ENCODE measurements at places on chromosomes 1 and 21.

DNA sequence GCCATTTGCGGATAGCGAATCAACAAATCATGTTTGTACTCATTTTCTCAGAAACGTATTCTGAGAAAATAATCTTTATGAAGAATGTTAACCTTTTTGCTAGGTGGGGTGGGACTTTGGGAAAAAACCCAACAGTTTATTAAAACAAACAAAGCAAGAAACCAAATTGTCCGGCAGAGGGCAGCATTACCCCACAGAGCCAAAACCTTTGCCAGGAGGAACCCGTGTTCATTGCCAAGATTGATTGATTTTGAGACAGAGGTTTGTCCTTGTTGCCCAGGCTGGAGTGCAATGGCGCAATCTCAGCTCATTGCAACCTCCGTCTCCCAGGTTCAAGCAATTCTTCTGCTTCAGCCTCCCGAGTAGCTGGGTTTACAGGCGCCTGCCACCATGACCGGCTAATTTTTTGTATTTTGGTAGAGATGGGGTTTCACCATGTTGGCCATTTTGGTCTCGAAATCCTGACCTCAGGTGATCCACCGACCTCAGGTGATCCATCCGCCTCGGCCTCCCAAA is 70.8 kb upstream of the RHOU start:
- peak; percentile 51 for DNase-seq

GRCh38 chr1:6496365-6496721 is 4.9 kb upstream of the PLEKHG5 start:
- DNase-seq, result no peak

DNA sequence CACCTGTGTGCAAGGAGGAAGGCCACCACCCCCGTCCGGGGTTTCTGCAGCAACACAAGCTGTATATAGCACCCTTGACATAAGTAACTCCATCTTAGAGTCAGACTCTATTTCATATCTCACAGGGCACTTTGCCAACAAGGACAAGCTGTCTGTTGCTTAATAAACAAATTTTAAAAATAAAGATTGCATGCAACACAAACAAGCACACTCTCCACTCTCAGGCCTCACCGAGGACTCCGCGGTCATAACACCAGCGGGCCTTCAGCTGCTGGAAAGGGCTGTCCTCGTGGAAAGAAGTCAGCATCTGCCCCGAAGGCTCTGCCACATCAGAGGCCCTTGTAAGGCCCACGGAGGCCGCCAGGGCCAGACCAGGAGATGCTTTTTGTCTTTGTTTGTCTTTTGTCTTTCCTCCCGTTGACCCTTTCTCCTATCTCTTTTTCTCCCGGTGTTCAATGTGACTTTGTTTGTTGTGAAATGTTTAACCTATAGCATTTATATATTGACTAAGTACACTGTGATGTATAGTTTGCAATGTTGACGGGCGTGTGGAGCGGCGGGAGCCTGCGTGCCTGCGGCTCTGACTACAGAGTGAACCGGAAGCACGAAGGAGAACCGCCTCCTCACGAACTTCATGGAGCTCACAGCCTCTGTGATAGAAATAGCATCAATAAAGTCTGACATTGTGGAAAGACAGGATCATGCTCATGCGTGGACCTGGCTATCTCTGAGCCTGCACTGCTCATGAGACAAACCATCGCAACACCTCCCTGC is 24.1 kb downstream of the MEGF6 start:
- peak; percentile 85 for DNase-seq

DNA sequence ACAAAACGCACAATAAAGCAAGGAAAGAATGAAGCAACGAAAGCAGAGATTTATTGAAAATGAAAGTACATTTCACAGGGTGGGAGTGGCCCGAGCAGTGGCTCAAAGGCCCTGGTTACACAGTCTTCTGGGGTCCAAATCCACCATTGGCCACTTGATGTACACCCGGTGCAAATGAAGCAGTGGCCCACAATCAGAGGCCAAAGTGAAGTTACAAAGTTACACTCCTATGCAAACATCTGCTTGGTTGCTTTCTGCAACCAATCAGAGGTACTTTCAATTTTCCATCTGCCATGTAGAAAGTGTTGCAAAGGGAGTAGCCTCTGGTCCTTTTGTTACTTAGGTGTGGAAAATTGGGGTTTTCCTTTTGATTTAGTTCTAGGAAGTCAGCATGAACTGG is 10.0 kb upstream of the DNAH14 start:
- DNase-seq, result no peak

- DNase-seq, result peak; percentile 19
These were observed 76.4 kb upstream of the DNAH14 start for GRCh38 chr1:224852901-224853568.

DNA sequence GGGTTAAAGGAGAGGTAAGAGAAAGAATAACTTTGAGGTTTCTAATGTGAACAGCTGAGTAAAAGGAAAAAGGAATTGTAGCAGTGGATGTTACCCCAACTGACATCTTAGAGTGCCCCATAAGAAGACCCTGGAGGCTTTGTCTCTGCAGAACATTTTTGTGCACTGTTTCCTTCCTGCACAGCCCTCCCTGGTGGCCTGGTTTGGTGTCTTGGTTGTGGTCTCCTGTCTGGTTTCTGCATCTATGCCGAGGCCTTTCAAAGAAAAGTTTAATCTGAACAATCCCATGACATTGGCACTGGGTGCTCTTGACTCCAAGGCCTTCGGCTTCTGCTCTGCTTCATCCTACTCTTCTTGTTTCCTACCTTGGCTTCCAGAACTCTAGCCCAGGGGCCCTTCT is 57.8 kb downstream of the RHOU start:
- no peak for DNase-seq

- DNase-seq, result no peak
These were observed 16.8 kb upstream of the PTPRC start for GRCh38 chr1:198622001-198622400.

DNA sequence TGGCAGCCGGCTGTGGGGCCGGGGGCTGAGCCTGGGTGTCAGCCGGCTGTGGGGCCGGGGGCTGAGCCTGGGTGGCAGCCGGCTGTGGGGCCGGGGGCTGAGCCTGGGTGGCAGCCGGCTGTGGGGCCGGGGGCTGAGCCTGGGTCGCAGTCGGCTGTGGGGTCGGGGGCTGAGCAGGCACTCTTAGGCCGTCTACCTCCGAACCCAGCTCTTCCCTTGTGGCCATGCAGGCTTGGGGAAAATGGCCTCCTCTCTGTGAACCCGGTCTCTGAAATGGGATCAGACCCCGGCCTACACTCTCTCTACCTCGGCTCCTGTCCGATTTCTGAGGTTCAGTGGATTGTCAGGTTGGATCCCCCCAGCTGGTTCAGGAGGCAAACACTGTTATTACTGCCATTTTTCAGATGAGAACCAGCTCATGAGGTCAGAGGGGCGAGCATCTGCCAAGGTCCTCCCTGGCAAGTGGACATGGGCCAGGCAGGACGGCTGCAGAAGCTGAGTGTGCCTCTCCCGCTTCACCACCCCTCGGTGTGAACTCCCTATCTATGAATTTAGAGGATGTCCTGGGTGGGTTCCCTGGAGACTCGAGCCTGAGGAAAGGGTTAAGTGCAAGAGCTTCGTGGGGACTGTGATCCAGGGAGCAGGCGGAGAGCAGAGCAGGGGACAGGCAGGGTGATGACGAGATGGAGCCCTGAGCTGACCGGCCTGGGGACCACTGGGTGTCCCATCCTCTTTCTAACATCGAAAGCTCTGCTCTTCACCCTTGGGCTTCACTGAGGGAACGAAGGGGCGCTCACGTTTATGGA is 10.9 kb upstream of the COL18A1 start:
- DNase-seq, result no peak

- DNase-seq, result no peak
These were observed 304.6 kb upstream of the DEPDC1 start for GRCh38 chr1:68801440-68801839.

- peak; percentile 86 for DNase-seq
These were observed 504.2 kb downstream of the SMYD3 start for GRCh38 chr1:246002725-246003441.

- DNase-seq, result peak; percentile 22
These were observed 317.2 kb upstream of the NFIA start for GRCh38 chr1:60765204-60765603.

DNA sequence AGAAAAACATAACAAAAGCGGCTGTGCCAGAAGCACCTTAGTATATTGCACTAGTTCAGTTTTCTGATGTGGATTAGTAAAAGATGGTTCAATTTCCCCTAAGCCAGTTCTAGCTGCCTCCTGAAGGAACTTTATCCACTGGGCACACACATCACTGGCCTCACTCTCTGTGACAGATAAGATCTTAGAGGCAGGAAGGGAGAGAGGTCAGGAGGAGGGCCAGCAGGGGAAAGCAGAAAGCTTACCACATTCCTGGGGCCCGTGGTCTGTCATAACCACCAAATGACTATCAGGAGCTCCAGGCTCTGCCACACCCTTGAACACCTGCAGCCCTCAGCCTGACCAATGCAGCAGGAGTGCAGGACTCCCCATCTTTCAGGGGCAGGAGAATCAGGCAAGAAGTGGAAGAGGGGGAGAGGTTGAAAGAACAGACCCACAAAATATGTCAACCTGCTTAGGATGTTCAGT is 37.8 kb downstream of the LRRC71 start:
- DNase-seq, result no peak

DNA sequence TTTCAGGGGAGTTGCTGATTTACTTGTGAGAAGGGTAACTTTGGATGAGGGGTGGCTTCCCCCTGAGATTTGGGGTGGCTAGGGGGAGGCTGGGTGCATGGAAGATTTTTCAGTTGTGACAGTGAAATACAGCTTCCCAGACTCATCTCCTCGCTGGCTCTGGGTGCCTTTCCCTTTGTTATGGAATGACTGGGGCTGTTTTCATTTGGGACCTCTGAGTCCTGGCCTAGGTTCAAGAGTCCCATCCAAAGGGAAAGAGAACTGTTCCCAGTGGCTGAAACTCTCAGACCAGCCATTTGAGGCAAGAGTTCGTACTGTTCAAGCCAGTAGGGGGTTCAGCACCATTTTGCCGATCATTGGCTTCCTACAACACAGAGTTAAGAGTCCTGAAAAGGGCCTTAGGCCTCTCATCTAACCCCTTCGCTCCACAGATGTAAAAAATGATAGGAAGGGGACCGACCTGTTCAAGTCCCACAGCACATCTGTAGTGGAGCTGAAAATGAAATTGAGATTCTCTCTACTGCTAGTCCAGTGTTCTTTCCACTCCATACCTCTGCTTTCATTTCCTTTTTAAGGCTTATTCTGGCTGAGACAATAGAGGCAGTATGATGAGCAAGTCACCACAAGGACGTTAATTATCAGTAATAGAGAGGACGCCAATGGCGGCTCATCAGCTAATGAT is 958 bp downstream of the DDR2 start:
- peak; percentile 39 for DNase-seq

DNA sequence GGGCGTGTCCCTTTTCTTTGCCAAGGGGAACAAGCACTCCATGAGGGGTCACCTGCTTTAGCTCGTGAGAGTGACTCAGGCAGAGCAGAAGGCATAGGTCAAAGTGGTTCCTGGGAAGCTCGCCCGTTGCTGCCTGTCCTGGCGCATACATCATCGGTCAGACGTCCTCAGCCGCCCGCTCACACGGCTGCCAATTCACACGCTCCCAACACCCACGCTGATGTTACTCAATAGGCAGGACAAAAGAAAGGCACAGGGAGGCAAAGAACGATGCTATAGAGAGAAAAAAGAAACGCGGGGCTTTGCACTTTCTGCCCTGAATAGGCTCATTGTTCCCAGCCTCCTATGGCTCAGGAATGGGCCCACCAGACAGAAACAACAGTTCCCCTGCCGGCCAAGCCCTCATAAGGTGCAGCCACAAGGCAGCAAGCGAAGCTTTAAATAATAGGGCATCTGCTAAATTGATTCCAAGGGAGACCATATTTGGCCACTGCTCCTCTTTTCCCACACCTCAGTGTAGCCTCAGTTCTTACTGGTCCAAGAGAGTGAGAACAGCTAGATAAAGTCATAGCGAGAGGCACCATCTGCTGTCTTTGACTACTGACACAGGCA is 38.7 kb downstream of the VTCN1 start:
- peak; percentile 77 for DNase-seq

DNA sequence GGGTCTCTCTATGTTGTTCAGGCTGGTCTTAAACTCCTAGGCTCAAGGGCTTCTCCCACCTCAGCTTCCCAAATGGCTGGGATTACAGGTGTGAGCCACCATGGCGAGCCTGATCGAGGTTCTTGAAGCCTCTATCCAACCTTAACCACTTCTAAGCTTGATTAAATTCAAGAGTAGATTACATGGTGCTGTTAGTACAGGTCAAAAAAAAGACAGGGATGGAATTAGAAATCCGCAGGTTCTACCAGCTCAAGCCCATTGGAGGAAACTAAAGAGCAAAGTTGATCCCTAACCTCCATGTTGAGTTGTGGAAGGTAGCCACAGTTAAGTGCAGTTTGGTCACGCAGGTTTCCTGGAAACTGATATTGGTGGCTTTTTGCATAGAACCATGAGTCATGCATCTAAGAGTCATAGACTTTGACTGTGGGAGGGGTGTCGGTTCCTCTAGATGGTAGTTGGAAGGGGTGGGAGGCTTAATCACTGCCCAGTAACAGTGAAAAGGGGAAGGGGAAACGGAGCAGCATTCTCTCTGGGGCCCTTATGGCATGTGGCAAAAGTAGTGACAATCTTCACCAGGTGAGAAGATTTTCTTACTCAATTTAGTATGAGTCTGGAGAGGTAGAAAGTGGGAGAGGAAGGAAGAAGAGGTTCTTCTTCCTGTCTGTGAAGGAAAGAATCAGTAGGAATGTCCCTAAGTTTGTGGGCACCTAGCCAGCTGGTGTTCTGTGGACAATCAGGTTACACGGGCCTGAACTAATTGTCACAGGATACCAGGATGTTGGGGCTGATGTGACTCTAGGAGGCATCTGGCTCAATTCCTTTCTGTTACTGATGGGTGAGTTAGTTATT is 7.0 kb downstream of the CD53 start:
- DNase-seq, result no peak

DNA sequence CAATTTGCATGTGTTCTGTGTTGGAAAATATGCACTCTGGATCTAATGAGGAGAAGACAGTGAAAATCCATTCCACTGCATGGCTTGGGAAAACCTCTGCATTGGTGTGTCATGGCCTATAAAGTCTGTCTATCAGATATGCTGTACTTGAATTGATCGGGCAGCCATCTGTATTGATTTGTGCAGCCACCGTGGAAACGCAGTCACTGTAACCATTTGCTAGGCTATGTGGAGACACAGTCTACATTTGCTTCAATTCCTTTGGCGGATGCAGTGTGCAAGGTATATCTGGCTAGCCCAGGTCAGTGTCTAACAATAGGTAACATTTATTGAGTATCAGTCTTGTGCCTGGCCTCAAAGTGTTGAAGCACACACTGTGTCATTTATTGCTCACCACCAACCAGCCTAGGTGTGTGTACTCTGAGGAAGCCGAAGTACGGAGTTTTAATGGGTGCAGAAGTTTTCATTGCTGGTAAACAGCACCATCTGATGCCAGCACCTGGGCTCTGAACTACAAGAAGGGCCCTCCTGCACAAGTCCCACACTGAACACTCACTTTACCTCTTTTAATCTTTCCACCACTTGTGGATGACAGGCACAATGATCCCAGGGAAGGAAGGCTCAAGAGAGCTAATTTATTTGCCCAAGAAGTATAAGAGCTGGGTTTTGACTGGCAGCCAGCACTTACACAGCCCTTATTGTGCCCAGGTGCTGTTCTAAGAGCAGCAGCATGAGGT is 83.4 kb downstream of the DAB1 start:
- DNase-seq, result no peak

DNA sequence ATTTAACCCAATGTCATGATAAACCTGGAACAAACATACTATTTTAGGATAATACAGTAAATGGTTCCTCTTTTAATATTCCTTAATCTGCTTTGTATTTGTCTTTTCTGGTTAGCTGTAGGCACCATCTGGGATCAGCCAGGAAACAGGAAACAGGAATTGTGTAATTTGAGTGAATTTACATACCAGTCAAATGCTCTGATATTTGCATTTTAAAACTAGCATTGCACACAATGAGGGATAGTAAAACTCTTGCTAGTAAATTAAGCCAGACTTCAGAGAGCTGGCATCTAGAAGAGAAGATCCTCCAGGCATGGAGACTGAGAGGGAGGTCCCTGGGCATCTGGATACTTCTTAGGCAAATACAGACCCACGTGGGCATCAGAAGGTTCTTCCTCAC is 103.5 kb downstream of the HMCN1 start:
- no peak for DNase-seq
